ENCODE measurements at places on chromosomes 16 and 17.
A peak's percentile ranks its signal among the peaks of the same experiment; 100 is the strongest.

- no peak for DNase-seq
Measured at GRCh38 chr17:78396441-78397337, 18.2 kb downstream of the PGS1 start.

- DNase-seq: no peak
Measured at GRCh38 chr17:30858556-30859250, 26.9 kb downstream of the ATAD5 start.

GRCh38 chr17:59859444-59860025 lies 33.2 kb downstream of the TUBD1 start:
- no peak for DNase-seq

- DNase-seq: no peak
Measured at GRCh38 chr17:10217916-10218315, 19.5 kb upstream of the GAS7 start.

DNA sequence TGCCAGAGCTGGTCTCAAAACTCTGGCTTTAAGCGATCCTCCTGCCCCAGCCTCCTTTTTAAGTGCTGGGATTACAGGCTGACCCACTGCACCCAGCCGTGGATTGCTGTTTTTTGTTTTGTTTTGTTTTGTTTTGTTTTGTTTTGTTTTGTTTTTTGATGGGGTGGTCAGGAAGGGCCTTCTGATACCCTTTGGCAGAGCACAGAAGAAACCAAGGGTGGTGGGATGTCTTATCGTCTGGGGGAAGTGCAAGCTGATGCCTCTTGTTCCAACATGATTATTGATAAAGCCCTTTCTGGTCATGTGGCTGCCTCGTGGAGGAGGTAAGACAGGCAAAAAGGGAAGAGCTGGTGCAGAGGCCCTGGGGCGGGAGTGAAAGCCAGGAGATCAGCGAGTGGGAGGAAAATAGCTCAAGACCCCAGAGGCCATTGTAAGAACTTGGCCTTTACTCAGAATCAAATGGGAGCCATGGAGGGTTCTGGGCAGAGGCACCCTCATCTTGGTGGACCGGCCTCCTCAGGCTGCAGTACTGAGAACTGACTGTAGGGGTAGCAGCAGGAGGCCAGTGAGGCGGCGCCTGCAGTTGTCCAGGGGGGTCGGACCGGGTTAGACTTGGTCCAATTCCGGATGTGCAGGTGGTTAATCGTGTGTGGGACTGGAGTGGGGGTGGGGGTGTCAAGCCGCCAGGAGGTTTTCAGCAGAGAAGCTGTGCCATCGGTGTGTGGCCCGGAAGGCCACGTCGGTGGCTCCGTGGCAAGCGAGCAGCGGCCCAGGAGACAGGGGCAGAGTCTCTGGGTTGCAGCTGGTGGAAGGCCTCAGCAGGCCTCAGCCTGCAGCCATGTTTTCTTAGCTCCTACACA lies 84.4 kb upstream of the GSE1 start:
- no peak for DNase-seq

DNA sequence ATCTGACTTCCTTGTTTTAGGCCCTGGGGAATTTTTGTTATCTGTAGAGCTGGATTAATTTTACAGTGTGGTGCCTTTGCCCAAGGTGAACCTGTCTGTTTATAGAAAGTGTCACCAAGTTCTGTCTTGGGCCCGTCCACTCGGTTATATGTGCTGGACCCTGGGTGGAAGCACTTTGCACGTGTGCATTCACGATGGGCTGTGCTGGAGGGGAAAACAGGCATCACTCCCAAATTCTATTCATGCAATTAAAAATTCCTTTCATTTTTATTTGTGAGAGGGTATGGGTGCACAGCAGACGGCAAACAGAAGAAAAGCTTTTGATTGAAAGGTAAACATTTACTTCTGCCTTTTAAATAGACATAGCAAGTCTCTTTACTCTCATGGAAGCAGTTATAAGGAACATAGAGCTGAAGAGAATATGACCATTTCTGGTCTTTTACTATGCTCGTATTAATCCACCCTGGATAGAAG lies 101.2 kb downstream of the WWOX start:
- no peak for DNase-seq

GRCh38 chr17:74133740-74134139 lies 69.7 kb upstream of the RPL38 start:
- DNase-seq: no peak

GRCh38 chr17:59277031-59277430 lies 54.4 kb upstream of the YPEL2 start:
- DNase-seq: no peak

DNA sequence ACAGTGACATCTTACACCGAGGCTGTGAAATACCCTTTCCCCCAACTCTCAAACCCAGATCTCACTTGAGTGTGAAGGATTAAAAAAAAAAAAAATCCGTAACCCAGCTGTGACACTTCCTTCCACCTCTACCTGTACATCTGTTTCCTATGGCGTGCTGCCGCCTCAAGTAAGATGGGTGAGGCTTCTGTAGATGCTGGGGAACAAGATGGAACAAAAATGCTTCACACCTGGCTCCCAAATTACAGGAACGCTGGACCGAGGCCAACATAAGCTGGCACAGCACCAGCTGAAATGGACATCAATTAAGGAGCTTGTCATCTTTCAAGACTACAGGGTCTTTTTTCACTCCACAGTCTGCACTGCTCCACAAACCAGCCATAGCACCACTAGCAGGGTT lies 95.9 kb downstream of the HIC1 start:
- peak; percentile 86 for DNase-seq

GRCh38 chr16:89828199-89828869 lies at the start of gene SPIRE2:
Gene SPIRE2 (plus strand): TSS chr16:89828475. CDS start chr16:89828551, 76 bp downstream.
- peak; percentile 26 for DNase-seq

GRCh38 chr16:69938981-69939820 lies 11.9 kb upstream of the CLEC18A start:
- DNase-seq: no peak

GRCh38 chr16:11164482-11165270 lies 91.3 kb downstream of the SOCS1 start:
- no peak for DNase-seq

DNA sequence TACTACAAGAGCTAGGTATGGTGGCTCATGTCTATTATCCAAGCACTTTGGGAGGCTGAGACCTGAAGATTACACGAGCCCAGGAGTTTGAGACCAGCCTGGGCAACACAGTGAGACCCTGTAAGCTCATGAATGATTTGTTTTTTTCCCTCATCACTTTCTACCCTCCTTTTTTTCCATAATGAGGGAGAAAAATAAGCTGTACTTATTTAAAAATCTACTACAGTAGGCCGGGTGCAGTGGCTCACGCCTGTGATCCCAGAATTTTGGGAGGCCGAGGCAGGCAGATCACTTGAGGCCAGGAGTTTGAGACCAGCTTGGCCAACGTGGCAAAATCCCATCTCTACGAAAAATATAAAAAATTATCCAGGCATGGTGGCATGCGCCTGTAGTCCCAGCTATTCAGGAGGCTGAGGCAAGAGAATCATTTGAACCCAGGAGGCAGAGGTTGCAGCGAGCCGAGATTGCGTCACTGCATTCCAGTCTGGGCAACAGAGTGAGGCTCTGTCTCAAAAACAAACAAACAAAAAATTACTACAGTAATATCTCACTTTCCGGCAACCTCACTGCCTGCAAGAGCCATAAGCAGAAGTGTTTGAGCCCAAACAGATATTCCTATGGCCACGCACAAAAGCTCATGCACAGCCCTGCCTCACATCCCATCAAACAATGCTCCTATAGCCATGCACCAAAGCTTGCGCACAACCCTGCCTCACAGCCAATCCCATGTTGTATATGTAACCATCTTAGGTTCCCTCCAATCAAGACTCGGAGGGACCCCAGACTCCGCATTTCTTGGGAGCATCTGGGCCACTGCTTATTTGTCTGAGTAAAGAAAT lies 37.4 kb downstream of the TK2 start:
- DNase-seq: no peak

GRCh38 chr16:65154321-65154720 lies 32.5 kb upstream of the CDH11 start:
- DNase-seq: no peak

DNA sequence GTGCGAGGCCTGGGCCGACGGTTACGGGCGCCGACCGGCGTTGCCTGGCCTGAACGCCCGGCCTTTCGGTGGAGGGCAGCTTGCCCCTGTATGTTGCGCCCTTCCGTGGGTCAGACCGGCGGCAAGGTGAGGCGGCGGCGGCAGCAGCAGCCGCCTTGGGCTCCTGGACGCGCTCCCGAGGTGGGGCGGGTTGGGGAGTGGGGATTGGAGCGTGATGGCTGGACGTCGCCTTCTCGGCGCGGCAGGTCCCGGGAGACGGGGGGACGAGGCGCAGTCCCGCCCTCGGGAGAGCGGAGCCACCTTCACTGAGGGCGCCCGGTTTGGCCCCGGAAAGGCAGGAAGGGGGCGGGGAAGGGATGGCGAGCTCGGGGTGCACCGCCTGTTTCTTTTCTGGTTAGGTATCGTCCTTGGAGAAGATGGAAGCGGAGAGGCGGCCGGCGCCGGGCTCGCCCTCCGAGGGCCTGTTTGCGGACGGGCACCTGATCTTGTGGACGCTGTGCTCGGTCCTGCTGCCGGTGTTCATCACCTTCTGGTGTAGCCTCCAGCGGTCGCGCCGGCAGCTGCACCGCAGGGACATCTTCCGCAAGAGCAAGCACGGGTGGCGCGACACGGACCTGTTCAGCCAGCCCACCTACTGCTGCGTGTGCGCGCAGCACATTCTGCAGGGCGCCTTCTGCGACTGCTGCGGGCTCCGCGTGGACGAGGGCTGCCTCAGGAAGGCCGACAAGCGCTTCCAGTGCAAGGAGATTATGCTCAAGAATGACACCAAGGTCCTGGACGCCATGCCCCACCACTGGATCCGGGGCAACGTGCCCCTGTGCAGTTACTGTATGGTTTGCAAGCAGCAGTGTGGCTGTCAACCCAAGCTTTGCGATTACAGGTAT lies 671 bp downstream of the DGKE start:
- DNase-seq: peak; percentile 59

DNA sequence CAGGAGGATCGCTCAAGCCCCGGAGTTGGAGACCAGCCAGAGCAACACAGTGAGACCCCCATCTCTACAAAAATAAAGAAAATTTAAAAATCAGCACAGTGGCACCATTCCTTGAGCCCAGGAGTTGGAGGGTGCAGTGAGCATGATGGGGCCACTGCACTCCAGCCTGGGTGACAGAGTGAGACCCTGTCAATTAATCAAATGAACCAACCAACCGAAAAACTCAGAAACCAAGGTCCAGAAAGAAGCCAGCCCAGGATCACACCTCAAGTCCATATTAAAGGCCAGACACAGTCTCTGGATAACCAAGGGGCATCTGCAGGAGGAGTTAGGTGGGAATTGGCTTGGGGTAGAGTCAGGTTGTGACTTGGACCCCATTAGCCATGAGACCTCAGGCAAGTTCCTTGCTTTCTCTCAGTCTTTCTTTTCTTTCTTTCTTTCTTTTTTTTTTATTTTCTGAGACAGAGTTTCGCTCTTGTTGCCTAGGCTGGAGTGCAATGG lies 2.4 kb downstream of the HSD17B1 start:
- no peak for DNase-seq

DNA sequence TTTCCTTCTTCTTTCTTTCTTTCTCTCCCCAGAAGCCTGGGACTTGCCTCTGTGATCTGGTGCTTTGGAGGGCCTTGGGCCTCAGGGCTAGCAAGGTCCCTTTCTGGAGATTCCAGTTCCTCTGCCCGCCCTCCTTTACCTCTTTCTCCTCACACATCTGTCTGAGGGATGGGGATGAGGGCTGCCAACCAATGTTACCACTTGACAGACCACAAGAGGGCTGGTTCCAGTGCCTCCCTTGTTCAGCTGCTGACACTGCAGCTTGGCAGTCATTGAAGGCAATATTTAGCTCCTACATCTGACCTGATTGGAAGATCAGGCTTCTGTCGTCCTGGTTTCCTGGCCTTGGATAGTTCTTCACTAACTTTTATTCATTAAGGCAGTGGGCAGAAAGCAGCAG lies 3.6 kb upstream of the ZNF652 start:
- DNase-seq: peak; percentile 30

DNA sequence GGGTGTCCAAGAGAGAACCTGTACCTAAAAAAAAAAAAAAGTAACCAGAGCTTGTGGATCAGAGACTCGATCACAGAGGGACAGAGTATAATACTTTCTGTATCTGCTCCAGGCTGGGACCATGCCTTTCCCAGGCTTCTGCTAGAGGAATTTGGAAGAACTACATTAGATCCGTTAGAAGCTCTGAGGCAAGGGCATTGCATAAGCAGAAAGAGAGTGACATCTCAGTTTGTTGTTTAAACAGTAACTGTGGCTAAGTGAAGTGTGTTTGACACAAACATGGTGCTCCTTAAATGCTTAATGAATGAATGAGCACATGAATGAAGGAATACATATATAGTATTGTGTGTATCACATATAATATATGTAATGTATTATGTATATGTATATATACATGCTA lies 131.2 kb downstream of the HS3ST3B1 start:
- DNase-seq: no peak

DNA sequence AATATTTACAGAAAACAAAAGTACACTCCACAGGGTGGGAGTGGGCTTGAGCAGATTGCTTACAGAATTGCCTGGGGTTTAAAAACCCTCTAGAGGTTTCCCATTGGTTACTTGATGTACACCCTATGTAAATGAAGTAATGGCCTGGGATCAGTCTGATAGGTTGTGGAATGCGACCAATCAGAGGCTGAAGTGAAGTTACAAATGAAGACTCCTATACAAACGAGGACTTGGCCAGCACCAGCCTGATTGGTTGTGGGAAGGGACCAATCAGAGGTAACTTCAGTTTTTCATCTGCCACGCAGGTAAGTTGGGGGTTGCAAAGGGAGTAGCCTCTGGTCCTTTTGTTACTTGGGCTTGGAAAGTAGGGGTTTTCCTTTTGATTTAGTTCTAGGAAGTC lies 8.8 kb downstream of the EEF2K start:
- no peak for DNase-seq

DNA sequence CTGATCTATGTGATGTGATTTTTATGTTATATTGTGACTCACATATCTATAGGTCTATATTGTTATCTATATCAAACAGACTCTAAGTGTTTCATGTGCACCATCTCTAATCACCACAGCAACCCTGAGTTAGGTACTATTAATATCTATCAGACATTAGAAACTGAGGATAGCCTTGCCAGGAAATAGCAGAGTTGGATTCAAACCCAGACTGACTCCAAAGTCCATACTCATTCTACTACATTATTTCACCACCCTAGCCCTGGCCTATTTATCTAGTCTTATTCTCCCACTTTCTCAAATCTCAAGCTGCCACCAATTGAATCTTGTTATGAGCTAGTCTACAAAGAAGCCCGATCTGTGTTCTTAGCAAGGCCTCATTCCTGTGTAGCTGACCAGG lies 65.4 kb upstream of the GNAO1 start:
- no peak for DNase-seq

- peak; percentile 89 for DNase-seq
Measured at GRCh38 chr17:66906321-66907278, 57.9 kb upstream of the CACNG4 start.

DNA sequence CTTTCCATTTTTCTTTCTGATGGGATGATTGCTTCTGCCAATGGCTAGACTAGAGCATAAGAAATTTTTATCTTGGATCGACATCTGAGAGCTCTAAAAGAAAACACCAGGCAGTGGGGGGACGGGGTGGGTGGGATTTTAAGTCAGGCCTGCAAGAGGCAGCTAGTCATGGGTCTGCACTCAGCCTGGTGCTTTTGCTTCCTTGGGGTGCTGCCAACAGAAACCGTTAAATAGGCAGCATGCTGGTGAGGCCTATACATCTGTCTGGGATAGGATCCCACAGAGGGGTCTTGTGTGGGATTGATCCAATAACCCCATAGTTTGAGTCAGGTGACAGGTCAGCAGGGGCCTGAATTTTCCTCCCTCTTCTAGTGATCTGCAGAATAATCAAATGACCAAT lies 26.9 kb downstream of the ZNRF1 start:
- peak; percentile 28 for DNase-seq

- no peak for DNase-seq
Measured at GRCh38 chr17:42660692-42661345, 1.7 kb downstream of the TUBG2 start.

GRCh38 chr16:4976079-4976478 lies 17.9 kb downstream of the SEC14L5 start:
- DNase-seq: no peak

All from NCI-H2171 treated with DMSO at 0.1 percent for 48 hours (cell line).